ENCODE measurements at places on chromosomes 12 and 14.

- no peak for DNase-seq
These were observed 56.3 kb downstream of the KCNH5 start for GRCh38 chr14:62988967-62989366.

DNA sequence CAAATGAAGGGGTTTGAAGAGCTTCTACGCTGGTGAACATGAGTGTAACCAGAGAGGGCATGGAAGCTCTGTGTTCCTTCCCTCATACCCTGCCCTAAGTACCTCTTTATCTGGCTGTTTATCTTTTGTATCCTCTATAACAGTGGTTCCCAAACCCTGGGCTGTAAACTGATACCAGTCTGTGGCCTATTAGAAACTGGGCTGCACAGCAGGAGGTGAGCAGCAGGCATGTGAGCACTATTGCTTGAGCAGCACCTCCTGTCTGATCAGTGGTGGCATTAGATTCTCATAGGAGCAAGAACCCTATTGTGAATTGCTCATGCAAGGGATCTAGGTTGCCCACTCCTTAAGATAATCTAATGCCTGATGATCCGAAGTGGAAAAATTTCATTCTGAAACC is 172.9 kb upstream of the AVPR1A start:
- DNase-seq, result no peak

DNA sequence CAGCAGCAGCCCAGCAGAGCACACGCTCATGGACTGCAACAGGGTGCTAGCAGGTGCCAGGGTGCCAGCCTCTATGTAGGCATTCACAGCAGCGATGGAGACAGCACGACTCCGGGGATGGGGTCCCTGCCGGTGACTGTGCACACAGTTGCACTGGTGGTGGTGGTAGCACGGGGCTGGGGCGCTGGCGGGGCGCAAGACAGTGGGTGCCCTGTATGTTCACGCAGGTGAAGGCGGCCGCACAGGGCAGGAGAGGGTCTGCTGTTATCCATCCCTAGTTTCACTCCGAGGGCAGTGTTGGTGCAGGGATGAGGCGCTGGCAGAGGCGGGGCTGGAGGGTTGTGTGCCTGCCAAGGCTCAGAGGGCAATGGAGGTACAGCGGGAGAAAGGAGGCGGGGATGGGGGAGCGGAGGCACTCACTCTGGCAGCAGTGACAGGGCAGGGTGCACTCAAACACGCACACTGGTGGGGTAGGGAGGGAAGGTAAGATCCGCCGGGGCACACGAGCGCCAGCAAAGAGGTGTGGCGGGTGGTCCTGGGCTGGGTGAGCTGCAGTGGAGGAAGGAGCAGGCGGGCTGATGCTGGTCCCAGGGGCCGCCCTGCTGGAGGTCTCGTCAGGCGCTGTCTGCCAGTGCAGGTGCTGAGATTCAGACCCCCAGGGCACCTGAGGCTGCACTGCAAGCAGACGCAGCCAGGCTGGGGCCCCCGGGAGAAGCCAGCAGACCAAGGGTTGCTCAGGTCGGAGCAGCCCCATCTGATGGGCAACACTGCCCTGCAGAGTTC is 76.7 kb downstream of the GALC start:
- no peak for DNase-seq

GRCh38 chr14:78329371-78329770 is 159.2 kb downstream of the NRXN3 start:
- no peak for DNase-seq

GRCh38 chr14:92759679-92760523 is 11.5 kb upstream of the LGMN start:
- no peak for DNase-seq

GRCh38 chr12:43237238-43237879 is 314.6 kb downstream of the ADAMTS20 start:
- DNase-seq, result no peak

GRCh38 chr12:54723379-54724256 is 75.5 kb upstream of the DCD start:
- no peak for DNase-seq

DNA sequence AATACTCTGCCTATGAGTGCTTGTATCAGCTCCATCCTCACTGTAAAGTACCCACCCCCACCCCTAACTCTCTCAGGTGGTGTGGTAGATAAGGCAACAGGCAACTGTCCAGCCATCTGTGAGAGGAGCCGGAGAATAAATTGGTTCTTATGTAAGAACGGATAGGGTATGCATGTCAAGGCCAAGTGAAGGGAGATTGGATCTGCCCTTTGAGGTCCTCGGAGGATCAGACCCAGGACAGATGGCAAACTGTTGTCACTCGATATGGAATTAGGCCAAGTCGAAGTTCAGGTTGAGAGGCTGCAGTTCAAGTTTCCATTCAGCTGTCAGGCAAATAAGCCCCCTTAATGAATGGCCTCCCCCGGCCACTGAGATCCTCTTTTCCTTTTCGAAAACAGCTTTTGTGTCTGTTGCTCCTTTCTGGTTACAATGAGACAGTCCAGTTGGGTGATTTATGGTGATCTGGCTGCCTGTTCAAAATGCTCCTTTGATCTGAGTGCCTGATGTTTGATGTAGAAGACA is 120.3 kb downstream of the VRK1 start:
- no peak for DNase-seq

GRCh38 chr12:5429741-5430557 is 2.0 kb upstream of the NTF3 start:
- DNase-seq, result no peak

- DNase-seq, result no peak
These were observed 1213.6 kb downstream of the GALC start for GRCh38 chr14:86779416-86779815.

DNA sequence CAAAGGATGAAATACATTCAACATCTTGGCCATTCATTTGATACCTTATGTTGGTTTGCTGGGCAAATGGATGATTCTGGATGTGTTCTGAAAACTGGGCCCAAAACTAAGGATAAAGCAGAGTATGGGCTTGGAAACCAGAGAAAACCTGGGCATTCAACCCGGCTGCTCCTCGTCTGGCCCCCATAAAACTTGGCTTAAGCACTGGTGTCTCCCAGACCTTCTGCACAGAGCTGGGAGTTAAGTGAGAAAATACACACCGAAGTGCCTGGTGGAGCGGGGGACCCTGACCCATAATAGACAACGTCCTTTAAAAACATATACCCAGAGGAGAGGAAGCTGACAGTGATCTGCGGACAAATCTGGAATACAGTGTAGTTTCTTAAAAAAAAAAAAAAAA is 112.5 kb downstream of the FOXN3 start:
- DNase-seq, result no peak

DNA sequence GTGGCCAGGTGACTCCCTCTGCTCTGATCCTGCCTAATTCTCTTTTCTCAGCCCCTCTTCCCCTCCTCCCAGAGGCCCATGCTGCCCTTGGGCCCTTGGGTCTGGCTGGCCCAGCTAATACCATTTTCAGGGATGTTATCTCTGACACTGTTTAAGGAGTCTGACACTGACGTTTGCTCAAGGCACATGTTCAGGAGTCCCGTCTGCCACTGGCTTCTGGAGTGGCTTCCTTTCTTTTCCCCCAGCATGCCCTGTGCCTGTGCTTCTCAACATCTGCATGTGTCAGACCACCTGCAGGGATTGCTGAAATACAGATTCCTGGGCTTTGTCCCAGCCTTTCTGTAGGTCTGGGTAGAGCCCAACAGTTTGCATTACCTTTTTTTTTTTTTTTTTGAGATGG is 128.9 kb downstream of the BCL11B start:
- DNase-seq, result no peak

GRCh38 chr14:58082011-58082410 is 70.0 kb downstream of the ARMH4 start:
- DNase-seq, result no peak

DNA sequence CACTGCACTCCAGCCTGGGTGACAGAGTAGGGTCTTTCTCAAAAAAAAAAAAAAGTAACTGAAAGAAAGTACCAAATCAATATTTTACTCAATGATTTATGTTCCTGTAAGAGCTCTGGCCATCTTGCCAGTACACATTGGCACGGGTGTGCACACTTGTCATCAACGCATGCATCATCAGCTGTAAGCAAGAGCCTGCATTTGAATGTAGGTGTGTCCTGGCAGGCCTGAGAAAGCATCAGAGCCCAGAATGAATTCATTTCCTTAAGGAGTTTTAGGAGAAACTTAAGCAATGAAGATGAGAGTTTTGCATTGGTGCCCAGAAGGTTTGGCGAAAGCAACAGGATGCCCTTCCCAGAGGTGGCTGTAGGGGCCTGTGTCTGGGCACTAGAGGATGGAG is 88.5 kb upstream of the FZD10 start:
- no peak for DNase-seq

GRCh38 chr14:61512026-61512834 is 183.1 kb upstream of the HIF1A start:
- DNase-seq, result no peak
